ENCODE measurements at places on chromosomes 12 and 14.
A peak's percentile ranks its signal among the peaks of the same experiment; 100 is the strongest.

DNA sequence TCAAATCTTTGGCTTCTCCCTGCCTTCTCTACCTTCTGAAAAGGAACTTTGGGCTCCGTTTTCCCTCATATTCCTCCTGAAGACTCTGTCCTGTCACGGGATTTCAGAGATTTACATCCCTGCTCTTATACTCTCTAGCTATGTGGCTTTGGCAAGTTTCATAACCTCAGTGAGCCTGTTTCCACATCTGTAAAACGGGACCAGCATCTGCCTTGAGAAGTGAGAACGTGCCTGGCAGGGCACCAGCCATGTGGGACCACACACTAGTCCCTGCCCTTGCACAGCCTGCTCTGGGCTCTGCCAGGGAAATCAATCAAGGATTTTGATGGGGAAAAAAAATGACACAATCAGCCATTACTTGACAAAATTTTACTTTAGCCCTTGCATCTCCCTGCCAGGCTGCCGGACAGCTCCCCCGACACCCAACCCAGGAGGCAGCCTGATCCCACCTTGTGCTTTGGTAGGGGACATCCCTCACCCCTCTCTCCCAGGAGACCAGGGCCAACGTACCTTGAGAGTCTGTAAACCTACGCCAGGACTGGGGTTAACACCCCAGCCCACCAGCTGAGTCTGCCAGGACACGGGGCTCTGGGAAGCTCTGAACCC lies 8.5 kb downstream of the PHETA1 start:
- DNase-seq: no peak

DNA sequence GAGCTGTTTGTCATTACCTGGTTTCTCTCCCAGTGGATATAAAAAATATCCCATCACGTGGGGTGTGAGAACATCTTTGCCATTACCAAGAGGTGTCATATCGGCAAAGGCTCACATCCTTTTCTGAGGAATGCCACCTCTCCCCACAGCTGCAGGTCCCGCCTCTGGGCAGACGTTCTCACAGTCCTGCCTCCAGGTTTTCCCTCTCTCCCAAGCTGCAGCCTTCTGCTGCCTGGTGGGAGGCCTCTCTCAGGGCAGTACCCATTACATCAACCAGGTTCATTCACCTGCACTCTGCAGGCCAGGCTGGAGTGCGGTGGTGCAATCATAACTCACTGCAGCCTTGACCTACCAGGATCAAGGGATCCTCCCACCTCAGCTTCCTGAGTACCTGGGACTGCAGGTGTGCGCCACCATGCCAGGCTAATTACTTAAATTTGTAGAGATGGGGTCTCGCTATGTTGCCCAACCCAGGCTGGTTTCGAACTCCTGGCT lies 15.0 kb upstream of the TMEM119 start:
- no peak for DNase-seq

GRCh38 chr12:109093022-109093918 lies at the start of gene ALKBH2:
Gene ALKBH2, minus strand, starts transcription at chr12:109093472. Its CDS starts 686 bp downstream, at chr12:109092786.
- DNase-seq: peak; percentile 90

GRCh38 chr12:3629057-3629830 lies 123.7 kb downstream of the CRACR2A start:
- DNase-seq: no peak

GRCh38 chr14:68586896-68587751 lies 205.7 kb downstream of the ZFP36L1 start:
- no peak for DNase-seq

DNA sequence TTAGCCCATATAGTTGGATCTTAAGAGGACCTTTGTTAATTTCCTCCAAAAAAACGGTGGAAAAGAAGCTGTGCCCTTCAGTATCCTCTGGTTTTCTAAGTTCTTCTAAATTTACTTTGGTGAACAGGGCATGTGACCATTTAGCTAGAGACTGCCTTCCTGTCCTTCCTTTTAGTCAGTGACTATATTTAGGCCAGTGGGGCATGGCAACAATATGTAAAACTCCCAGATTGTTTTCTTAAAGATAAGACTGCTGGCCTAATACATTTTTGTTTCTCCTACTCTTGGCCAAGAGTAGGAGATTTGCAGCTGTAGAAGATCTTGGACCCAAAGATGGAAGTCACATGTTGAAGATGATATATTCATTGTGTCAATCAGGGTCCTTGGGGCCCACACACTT lies 325.1 kb upstream of the DCN start:
- no peak for DNase-seq
